ENCODE measurements at places on chromosomes 7 and 10.

GRCh38 chr7:28409716-28410627, 2.3 kb upstream of the CREB5 start:
- peak; percentile 58 for DNase-seq

- no peak for DNase-seq
Measured at GRCh38 chr10:3372281-3372680, 199.7 kb upstream of the PITRM1 start.

GRCh38 chr10:77939561-77940001, 13.0 kb upstream of the DLG5 start:
- no peak for DNase-seq

DNA sequence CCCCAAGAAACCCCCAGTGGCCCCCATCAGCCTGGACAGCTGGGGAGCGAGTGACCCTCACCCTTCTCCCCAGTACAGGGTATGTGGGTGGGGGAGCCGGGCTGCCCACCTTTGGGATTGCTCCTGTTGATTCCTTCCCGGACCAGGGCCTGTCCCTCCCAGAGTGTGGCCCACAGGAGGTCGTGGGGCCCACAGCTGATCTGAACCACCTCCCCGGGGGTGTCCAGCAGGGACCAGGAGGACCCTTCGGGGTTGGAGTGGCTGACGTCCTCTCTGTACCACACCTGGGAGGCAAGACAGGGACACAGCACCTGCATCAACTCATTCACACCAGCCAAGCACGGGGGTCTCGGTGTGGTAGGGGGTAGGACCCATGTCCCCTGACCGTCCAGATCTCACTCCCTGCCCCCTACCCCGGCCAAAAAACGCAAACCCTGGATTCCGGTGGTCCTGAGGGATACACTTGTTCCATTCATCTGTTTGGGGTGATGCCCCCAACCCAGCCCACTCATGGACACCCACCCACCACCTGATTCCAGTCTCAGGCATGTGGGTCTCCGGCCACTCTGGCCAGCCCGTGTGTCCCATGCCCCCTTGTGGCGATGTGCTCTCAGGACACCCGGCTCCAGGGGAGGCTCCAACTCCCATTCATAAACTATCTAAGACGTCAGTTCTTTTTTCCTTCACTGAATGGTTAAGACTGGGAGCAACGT, 10.9 kb downstream of the TECPR1 start:
- DNase-seq: no peak

- no peak for DNase-seq
Measured at GRCh38 chr7:12401538-12402364, 1.9 kb downstream of the VWDE start.

- DNase-seq: no peak
Measured at GRCh38 chr10:43260911-43261577, 5.8 kb downstream of the RASGEF1A start.

DNA sequence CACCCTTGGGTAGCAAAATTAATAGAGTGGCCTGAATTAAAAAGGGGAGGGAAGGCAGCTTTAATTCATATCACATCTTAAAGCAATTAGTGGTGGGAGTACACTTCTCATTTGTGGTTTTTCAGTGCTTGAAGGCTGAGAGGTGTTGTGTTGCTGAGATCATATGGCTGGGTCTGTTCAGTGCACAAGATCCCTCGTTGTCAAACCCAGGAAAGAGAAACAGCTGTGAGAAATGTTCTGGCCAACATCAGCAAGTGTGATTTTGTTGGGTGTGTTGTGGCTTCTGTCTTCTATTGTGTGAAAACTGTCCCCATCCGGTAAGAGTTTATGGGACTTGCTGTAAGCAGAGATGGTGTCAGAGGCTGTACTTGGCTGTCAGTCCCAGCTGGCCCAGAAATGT, 197.9 kb upstream of the BMPER start:
- no peak for DNase-seq

DNA sequence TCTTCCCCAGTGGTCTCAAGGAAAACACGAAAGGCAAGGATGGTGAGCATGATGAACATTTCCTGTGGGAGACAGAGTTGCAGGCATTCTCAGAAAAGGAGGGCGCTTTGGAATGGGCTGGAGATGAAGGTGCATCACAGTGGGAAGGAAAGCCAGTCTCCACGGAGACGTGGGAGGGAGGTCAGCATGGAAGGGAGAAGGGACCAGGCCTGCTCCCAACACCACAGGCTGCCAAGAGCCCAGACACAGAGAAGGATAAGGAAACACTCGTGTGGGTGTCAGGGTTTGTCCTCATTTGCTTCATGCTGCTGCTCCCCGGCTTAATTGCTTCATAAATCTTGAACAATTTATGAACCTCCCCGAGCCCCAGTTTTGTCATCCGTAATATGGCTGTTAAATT, 231.5 kb upstream of the ZNF32 start:
- no peak for DNase-seq

DNA sequence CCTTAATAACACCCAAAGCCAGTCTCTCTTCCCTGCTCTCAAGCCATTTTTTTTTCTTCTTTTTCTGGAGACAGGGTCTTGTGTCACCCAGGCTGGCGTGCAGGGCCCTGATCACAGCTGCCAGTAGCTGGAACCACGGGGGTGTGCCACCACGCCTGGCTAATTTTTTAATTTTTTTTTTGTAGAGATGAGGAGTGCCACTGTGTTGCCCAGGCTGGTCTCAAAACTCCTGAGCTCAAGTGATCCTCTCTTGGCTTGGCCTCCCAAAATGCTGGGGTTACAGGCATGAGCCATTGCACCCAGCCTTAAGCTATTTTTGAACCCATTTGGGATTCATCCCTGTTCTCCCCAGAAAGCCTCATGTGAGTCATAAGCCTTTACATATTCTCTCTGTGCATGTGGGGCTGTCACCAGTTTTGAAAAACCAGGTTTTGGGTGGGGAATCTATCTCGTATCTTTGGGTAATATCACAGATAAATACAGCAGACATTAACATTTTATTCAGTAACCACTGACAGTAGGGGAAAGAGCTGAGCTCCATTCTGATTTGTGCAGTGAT, 15.5 kb downstream of the ZNF487 start:
- no peak for DNase-seq

GRCh38 chr10:70662362-70663220, 9.7 kb upstream of the ADAMTS14 start:
- DNase-seq: no peak

- DNase-seq: no peak
Measured at GRCh38 chr10:124145109-124145870, 51.9 kb upstream of the CHST15 start.

GRCh38 chr7:157444011-157444842, 107.4 kb downstream of the DNAJB6 start:
- DNase-seq: no peak

GRCh38 chr10:131996466-131997365, 15.0 kb upstream of the BNIP3 start:
- no peak for DNase-seq

DNA sequence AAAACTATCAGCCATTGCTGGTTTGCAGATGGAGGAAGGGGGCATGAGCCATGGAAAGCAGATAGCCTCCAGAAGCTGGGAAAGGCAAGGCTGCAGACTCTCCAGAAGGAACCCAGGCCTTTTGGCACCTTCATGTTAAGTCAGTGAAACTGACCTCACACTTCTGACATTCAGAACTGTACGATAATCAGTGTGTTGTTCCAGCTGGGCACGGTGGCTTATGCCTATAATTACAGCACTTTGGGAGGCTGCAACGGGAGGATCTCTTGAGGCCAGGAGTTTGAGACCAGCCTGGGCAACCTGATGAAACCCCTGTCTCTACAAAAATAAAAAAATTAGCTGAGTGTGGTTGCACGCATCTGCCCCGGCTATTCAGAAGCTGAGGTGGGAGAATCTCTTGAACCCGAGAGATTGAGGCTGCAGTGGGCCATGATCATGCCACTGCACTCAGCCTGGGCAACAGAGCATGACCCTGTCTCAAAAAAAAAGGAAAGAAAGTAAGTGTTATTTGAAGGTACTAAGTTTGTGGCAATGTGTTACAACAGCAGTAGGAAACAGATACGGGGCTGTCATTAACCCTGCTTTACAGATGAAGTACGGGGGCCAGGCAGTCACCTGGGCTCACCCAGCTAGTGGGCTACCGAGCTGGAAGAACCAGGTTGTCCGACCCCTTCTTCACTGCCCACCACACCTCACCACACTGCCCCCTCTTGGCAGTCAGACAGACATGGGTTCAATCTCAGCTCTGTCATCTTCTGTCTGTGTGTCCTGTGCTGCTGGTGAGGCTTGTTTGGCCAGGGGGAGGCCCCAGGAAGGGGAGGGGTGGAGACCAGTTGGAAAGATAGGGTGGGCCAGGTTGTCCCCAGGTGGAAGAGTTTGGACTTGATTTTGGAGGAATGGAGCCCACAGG, 18.3 kb downstream of the CHST3 start:
- DNase-seq: no peak

DNA sequence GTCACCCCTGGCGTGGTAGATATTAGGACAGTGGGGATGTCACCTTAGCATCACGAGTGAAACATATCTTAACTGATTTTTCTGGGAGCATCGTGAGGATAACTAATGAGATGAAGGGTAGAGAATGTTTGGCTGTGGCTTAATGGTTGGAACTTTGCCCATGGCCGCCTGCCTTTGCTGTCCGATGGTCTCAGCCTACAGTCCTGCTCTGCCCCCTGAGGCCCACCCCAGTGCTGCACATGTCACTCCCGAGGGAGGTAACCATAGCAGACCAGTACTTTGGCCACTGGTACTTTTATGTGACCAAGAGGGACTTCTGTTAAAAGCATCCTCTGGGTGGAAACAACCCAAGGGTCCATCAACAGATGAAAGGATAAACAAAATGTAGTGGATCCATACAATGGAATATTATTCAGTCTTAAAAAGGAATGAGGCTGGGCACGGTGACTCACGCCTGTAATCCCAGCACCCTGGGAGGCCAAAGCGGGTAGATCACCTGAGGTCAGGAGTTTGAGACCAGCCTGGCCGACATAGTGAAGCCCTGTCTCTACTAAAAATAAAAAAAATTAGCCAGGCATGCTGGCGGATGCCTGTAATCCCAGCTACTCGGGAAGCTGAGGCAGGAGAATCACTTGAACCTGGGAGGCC, 58.4 kb downstream of the TACR2 start:
- DNase-seq: no peak

GRCh38 chr7:130598056-130598455, 70.5 kb downstream of the COPG2 start:
- DNase-seq: no peak

GRCh38 chr10:71138166-71138830, 74.1 kb upstream of the UNC5B start:
- no peak for DNase-seq

DNA sequence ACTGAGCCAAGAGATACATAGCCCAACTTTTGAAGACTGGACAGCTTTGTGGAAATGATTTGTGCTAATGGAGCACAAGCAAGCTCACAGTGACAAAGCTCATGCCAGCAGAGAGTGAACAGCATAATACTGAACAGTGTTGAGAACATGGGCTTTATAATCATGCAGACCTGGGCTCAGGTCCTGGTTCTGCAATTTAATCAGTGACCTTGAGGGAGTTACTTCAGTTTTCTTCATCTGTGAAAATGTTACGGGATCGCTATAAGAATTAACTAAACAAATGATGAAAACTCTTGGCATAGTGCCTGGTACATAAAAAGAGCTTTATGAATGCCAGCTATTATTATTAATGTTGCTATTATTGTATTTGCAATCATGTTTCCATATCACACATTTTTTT, 690.5 kb upstream of the LRRN3 start:
- DNase-seq: no peak

GRCh38 chr10:71638822-71639719, 80.5 kb downstream of the C10orf105 start:
- DNase-seq: no peak

DNA sequence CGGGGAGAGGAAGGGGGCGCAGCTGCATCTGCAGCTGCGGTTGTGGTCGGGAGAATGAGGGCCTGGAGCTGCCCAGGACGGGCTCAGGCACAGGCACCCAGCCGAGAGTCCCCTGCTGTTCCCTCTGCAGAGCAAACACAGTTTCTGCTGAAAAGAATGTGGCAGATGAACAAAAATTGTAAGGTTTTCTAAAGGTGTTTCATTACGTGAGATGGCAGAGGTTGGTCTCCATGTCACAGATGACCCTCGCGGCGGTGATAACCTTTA, 456.2 kb downstream of the DNAJB6 start:
- DNase-seq: no peak

GRCh38 chr7:4472728-4473127, 209.4 kb upstream of the FOXK1 start:
- DNase-seq: no peak

- no peak for DNase-seq
Measured at GRCh38 chr7:157339777-157340677, 3.2 kb downstream of the DNAJB6 start.

DNA sequence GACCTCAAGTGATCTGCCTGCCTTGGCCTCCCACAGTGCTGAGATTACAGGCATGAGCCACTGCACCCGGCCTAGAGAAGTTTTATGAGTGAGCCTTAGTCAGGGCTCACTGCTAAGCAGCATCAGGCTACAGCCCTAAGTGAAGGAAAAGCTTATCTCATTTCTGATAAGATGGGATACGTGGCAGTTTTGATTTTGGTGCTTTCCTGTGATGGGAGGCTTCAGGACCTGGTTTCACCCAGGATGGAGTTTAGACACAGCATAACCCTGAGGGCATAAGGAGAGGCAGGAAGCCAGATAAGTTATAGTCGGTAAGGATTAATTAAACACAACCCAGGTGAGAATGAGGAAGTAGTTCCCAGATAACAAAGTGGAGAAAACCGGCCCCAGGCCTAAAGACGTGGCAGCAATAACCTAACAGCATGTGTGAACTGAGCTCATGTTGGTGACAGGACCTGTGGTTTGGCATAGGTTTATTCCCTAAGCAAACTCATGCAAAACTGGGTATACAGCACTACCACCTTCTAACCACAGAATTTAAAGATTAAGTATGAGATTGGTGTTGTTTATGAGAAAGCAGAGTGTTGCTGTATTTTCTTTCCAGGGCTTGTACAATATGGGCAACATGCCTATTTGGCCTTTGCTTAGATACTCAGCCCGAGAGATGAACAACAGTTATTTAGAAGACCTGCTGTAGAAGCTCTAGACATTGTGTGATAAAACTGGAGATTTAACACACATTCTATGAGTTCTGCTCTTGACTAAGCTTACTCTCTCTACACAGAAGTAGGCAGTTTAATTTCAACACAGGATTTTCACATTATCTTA, 119.4 kb downstream of the COL28A1 start:
- no peak for DNase-seq

GRCh38 chr7:36216063-36216684, 63.1 kb downstream of the EEPD1 start:
- no peak for DNase-seq
